ENCODE measurements at places on chromosomes 4 and X.

- DNase-seq, result peak; percentile 29
Observed at GRCh38 chrX:120468071-120468470, 1.0 kb downstream of the LAMP2 start.

DNA sequence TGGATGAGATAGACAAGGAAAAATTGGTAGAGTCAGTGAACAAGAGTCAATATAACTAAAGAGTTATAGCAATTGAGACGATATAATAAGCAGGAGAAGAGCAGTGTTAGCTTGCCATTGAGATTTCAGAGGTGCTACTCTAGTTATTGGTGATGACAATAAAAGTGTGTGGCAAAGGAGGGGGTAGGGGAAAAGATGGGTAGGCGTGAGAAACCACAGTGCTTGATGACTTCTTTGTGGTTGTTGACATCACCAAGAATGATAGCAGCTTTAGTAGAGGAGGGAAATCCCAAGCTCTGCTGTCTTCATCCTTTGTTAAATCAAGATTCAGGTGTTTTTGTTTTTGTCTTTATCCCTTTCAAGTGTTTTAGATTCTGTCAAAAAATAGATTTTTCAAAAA lies 179.9 kb upstream of the PPP3CA start:
- DNase-seq, result no peak

DNA sequence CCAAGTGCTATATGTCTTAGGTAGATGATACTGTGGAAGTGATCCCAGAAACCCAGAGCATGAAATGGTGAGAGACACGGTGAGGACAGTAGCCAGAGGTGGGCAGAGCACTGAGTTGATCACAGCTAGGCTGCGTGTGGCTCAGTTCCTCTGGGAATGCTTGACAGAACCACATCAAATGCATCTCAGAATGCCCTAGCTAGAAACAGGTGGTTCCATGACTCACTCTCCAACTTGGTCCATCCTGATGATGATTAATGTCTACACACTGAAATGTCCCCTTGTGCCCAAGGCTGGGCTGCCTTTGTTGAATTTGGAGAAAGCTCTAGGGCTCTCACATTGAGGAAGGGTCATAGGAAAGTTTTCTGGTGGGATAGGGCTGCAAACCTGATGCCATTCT lies 113.6 kb downstream of the ZNF518B start:
- no peak for DNase-seq

DNA sequence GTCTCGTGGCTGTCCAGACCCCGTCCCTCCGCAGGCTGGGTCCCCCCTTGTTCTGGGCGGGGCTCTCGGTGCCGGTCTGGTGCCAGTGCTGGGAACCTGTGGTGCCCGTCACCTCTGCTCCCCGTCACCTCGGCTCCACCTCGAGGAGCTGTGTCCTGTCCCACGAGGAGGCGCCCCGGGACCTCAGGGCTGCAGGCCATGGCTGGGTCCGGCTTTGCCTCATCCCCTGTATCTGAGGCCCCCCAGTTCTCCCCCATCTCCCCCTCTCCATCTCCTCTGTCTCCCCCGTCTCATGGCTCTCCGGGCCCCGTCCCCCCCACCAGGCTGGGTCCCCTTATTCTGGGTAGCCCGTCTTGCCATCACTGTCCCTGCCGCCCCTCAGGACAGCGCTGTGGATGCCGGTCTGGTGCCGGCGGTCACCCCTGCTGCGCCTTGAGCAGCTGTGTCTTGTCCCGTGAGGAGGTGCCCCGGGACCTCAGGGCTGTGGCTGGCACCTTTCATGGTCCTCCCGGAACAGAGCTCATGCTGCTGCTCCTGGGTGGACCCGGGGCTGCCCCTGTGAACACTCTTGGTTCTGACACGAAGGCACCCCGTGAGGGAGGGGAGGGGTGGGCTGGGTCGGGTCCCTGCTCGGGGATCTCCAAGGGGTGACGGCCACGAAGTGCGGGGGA lies 13.4 kb upstream of the GTPBP6 start:
- no peak for DNase-seq

GRCh38 chrX:115264009-115264408 lies 25.5 kb upstream of the LUZP4 start:
- DNase-seq, result no peak

DNA sequence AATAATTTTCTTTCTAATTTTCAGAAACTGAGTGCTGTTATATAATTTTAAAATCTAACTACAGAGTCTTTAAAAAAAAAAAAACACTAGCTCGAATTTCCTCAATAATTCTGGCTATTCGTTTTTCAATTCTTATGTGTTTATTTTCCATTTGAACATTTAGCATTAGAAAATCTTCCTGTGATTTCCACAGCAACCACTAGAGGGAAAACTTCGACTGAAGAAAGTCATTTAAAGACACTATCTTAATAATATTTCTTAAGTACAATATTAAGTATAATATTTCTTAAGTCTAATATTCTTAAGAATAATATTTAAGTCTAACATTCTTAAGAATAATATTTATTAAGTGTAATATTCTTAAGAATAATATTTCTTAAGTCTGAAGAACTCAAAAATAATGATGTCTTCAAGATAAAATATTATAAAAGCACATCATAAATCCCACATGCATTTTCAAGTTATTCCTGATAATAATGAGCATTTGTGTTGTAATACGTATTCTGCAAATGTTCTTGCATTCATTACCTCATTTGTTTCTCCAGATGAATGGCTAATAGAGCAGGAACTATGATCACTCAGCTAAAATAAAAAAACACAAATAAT lies 118.4 kb upstream of the WDR17 start:
- peak; percentile 59 for DNase-seq

DNA sequence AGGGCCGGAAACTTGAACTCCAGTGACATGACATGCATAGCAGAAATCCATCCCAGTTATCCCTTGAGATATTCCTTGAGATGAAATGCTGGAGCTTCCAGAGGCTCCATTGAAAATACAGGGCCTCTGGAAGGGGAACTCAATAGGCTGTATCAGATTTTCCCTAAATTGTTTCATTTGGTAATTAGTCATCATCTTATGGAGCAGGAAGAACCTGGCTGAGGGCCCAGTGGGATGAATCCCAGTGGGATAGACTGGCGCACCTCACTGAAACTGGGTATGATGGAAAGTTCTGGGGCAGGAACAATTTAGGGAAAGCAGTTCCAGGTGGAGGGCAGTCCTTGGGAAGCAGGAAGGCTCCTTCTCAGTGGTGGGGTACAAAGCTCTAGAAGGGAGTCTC lies 307.8 kb upstream of the DIPK2B start:
- no peak for DNase-seq

GRCh38 chr4:38782452-38783108 lies at the start of gene TLR10:
Gene TLR10, minus strand, starts transcription at chr4:38782990. Its CDS starts 7,400 bp downstream, at chr4:38775590.
- DNase-seq, result peak; percentile 87

GRCh38 chrX:120725874-120726273 lies 96.0 kb upstream of the C1GALT1C1 start:
- DNase-seq, result peak; percentile 4

GRCh38 chr4:22029803-22030202 lies 81.2 kb upstream of the KCNIP4 start:
- DNase-seq, result no peak

- DNase-seq, result peak; percentile 58
Observed at GRCh38 chr4:78613522-78614321, 62.2 kb downstream of the ANXA3 start.

DNA sequence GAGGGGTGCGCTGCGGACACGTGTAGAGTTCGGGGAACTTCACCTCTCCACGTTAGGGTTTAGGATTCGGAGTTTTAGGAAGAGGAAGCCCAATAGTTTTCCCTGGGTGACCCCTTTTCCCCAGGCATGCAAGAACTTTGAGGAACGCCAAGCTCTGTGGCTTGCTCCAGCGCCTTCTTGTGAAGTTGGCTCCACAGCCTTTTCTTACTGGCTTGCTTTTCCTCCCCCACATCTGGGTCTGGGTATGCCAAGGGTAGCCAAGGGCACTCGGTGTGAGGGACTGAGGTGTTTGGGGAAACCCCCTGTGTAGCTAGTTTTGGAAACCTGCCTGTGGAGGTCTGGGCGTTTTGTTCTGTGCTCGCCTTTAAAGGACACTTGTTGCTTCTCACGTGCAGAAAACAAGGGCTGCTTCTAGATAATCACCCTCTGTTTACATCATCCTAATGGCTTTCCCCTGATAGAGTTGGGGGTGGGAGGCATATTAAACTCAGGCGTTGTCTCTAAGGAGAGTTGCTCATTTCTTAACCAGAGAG lies 746 bp downstream of the EDNRA start:
- DNase-seq, result no peak

DNA sequence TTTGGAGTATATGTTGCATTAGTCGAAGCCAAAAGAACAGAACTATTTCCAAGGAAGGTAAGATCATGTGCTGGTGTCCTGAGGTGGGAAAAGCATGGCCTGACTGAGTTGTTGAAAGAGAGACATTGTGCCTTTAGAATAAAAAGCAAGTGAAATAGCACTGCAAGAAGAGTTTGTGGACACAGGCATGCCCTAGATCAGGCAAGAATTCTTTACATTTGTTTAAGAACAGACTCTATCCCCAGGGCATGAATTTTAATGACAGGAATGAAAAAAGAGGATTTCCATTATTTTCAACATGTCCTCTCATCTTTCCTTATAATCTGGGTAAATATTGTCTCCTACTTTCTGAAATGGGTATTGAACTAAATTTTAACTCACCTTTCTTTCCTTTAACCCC lies 516.2 kb upstream of the GALNT7 start:
- no peak for DNase-seq

GRCh38 chrX:151359931-151360871 lies 36.8 kb upstream of the VMA21 start:
- DNase-seq, result peak; percentile 51

DNA sequence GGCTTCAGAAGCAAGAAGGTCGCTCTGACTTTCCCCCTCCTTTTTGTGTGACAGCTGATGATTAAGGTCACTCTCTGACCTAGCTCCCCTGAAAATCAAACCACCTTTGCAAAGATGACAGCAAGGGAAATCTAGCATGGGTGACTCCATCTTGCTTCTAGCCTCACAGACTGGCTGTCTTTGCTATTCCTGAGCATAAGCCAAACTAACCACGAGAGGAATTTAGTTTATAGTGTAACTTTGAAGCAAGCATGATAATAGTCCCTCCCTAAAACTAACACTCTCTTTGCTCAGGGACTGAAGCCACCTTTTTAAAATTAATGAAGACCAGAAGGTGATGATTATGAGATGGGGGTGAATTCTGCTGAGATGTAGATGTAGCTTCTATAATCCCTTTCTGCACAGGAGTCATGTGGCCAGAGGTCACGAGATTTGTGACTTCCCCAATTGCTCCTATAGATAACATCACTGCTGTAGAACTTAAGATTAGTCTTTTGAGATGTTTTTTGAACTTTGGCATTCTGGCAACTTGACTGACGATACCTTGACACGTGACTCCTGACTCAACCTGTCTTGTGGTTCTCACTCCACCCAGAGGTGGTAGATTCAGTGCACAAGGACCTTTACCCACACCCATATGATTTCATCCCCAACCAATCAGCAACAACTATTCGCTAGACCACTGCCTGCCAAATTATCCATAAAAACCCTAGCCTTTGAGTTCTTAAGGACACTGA lies 14.9 kb upstream of the PDE5A start:
- peak; percentile 3 for DNase-seq

GRCh38 chr4:153260553-153261300 lies 56.5 kb downstream of the TRIM2 start:
- no peak for DNase-seq

GRCh38 chrX:14673764-14674163 lies 144.4 kb downstream of the GLRA2 start:
- DNase-seq, result no peak

DNA sequence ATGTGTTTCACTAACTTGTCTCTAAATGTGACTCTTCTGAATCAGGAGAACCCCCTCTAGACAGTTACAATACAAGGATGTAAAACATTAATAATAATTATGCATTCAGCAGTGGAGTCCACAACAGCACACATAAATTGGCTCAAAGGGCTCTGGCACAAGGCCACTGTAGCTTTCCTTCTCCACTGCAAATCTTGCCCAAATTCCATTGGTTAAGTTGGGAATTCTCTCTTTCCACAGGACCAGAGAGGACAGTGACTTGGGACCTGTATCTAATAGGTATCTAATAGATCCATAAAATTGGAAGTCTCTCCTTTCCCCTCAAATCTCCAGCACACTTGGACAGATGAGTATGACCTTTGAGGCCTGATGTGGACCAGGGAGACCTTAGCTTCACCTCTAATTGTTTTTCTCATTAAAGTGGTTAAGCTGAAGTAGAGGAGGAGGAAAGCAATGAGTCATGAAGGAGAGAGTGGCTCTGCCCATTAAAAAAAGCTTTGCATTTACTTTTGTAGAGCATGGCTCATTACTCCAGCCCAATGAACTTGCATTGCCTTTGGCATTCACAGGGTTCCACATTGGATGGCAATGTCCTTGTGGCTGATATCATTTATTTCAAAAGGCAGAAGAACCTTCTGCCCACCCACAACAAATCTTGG lies 72.3 kb upstream of the SH3RF1 start:
- DNase-seq, result no peak

- peak; percentile 66 for DNase-seq
Observed at GRCh38 chrX:71998836-71999509, 88.3 kb downstream of the NHSL2 start.

DNA sequence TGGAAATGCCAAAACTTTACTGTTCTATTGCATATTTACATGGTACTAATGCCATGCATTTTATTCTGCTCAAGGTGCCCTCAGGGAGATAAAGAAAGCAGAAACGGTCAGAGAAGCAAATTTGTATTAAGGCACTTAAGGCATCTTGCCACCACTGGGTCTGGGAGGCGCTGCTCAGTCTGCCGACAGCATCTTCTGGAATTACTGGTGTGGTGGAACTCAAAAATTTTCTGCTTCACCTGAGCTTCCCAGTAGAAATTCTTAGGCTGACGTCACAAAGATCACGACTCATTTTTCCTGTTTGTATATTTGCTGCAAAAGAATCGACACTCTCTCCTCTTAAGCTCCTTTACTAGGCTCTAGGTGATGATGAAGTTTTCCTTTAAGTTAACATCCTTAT lies 3.0 kb downstream of the RASSF6 start:
- no peak for DNase-seq

DNA sequence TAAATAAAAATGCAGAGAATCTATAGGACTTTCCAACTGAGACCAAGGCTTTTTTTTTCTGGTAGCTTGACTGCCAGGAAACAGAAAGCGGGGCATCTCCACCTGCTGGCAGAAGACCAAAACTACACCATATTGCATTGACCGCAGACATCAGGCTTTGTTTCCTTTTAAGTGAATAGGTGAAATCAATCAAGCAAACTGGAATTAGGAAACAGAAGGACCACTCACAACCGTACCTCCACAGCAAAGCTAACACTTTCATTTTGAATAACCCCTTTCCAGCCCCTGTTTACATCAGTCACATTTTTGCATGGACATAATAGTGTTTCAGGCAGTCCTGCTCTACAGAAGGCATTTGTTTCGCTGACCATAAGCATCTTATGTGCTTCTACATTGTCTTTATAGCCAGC lies 218.2 kb downstream of the IDS start:
- DNase-seq, result peak; percentile 60

DNA sequence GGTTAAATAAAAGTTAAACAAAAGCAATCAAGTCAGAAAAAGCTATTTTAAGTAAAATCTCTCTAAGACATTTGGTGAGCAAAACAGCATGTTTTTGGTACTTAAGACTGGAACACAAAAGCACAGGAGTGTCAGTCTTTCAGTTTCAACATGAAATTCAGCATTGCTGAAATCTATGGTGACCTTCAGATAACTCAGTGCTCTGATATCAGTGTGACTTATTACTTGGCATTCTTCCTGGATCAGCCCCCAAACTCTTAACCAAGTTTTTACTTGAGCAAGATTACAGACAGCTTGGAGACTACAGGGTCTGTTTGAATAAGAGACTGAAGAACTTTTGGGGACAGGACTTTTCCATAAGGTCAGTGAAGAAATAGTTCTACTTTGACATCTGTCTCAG lies 437.2 kb downstream of the RAPGEF2 start:
- no peak for DNase-seq
